ENCODE measurements at places on chromosomes 7 and 10.

- DNase-seq, result no peak
Measured at GRCh38 chr10:106086391-106086790, 1078.1 kb downstream of the SORCS1 start.

DNA sequence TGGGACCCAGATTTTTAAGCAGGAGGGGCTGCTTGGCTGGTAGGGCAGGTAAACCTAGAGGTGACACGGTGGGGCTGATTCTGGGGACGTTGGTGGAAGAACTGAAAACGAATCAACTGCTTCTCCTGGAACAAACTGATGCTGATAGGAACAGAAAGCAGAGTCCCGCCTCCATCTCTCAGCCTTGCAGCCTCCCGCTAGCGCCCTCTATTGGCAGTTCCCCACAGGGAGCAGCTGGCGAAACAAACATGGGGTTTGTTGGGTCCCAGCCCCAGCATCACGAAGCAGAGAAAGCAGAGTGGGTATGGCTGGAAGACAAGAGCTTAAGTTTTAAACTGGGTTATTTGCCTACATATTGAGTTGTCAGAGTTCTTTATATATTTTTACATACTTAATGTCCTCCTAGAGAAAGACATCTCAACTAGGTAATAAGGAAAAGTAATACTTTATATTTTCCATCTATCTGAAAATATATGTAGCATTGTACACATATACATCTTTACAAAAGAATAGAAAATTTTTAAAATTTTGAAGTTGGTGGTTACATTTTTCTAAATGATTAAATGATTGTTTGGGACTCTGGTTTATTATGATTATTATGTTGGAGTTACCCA lies 42.3 kb upstream of the FOXI2 start:
- DNase-seq, result peak; percentile 82

GRCh38 chr10:110141185-110141584 lies 66.2 kb upstream of the MXI1 start:
- DNase-seq, result no peak

DNA sequence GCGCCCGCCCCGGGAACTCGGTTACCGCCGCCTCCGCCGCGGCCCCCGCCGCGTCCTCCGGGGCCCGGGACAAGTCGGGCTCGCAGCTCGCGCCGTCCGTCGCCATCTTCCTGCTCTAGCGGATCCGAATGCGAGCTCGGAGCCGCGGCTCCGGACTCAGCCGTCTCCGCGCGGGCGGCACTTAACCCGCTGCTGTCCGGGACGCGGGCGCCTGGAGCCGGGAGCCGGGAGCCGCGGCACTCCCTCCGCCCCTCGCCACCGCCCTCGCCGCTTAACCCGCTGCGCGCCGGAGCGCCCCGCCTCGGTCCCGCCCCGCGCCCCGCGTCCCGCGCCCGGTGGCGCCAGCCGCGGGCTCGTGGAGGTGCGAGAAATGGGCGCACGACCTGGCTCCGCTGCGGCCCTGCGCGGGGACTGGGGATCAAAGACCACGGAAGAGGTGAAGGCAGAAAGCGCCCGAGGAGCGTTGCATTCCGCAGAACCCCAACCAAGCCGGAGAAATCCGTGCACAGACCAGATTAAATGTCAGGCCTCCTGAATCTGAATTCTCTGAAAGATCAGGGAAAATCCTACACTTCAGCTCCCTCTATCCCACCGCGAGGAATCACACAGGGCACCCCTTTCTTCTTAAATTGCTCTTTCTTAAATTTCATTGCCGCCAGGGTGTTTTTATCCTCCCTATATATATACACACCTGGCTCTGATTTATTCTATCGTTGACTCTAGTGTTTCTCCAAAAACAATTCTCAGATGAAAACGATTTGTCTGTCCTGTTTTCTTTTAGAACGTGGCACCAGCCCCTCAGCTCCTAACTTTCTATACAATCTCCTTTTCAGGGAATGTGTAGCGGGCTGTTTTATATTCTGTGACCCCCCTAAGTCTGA lies at the start of gene CTTNBP2:
Gene CTTNBP2, minus strand, starts transcription at position 132 of the 881 bp plus-strand sequence. Its CDS starts 26 bp downstream, at position 106.
- peak; percentile 60 for DNase-seq

- peak; percentile 75 for DNase-seq
Measured at GRCh38 chr7:157432957-157433576, 96.3 kb downstream of the DNAJB6 start.

DNA sequence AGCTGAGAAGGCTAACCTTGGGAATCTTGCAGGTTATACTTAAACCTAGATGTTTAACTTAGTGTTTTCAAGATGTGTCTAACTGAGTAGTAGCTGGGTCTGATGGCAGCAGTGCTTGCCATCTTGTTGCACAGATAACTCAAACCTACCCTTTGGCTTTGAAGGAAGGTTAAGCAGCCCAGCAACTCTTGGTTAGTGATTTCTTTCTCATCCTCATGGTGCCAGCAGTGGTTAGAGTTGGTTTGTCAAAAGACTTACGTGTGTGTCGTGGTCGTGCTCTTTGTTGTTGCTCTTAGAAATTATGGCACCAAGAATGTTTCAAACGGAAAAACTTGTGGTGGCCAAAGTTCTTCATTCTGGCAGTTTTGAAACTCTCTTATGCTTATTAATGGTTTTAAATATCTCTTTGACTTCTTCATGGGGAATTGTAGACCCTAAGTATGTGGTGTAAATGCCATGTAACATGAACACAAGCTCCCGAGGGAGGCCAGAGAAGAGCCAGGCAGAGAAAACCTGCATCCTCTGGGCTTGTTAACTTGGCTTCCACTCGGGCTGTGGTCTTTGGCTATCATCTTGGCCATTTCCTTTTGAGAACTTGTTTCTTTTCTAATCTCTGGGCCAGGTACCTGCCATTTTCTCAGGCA lies 61.0 kb downstream of the KLHDC10 start:
- no peak for DNase-seq

DNA sequence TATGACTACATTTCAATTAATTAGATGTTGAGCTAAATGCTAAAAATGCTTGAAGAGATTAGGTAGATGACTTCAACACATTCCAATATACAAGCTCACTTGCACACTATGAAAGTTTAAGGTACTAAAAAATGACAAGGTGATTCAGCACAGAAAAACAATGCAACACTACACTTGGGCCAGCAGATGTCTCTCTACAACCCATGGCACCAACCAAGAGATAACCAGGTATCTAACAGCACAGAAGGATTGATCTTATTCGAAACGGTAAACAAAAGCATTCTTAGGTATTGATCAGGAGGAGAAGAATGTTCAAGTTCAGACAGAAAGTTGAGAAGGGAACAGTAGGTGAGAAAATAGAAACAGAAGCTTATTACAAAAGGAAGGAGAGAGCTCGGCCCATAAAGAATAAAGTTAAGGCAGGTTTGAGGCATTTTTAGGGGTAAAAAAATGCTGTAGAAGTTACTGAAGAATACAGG lies 248.2 kb upstream of the KLF14 start:
- DNase-seq, result peak; percentile 36
